NCI-H1092 treated with DMSO at 0.1 percent for 48 hours (cell line): ENCODE measurements at places on chromosomes 7 and 10.

- DNase-seq = no peak
Measured at GRCh38 chr7:130872756-130873448, 138.9 kb upstream of the KLF14 start.

- no peak for DNase-seq
Measured at GRCh38 chr10:25130906-25131305, 43.9 kb upstream of the GPR158 start.

GRCh38 chr7:111758332-111758731, 196.0 kb upstream of the IMMP2L start:
- no peak for DNase-seq

- no peak for DNase-seq
Measured at GRCh38 chr7:77426521-77427051, 10.4 kb upstream of the GSAP start.

DNA sequence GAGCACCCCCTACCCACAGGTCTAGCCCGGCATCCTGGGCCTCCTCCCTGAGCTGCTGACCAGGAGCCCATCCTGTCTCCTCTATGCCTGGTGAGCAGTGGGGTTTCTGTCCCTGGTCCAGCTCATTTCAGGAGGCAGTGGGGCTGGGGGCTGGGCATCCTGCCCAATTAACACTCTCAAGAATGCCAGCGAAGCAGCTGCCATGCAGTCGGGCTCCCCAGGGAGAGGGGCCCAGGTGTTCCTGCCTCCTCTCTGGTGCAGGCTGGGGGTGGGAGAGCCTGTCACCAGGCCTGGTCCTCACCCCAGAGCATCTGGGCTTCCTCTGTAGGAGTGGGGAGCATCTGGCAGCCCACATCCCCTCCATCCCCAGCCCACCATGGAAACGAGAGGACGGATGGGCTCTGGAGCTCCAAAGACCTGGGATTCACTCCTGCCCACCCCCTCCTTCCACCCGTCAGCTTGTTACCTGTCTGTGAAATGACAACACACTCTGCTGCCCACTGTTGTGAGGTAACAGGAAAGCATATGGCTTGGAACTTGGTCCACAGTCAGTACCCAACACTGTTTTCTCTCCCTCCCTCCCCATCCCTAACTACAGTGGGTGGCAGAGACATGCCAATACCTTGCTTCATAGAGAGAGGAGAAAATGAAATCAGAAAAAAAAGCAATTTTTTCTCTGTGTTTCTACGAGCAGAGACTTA, 69.1 kb downstream of the SLIT1 start:
- DNase-seq = peak; percentile 77

- peak; percentile 27 for DNase-seq
Measured at GRCh38 chr7:3897430-3898372, 596.6 kb downstream of the SDK1 start.
